ENCODE measurements at places on chromosomes 3 and 15.

DNA sequence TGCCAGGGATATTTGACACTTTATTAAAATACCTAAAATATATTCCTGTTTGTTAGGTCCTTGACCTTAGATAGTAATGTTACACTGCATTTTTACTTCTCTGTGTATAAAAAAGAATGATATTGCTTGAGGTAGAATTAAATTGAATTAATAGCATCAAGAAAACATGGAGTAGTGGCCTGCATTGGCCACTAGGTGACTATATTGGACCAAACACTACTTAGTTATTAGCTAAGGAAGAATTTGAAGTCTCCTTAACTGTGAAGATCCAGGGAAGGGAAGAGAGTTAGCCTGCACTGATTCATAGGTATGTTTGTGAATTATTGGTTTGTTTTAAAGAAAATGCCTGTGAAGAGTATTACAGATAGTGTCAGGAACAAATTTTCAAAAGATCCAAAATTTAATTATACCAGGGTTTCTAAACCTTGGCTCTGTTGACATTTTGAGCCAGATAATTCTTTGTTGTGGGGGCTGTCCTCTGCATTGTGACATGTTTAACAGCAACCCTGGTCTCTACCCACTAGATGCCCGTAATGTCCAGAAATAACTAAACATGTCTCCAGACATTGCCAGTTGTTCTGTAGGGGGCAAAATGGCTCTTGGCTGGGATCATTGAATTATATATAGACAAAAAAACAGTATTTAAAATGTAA is 103.6 kb upstream of the THSD4 start:
- DNase-seq, result peak; percentile 54

- peak; percentile 64 for DNase-seq
Measured at GRCh38 chr3:112136959-112137693, 4.1 kb upstream of the GCSAM start.

GRCh38 chr3:17799312-17799711 is 56.9 kb upstream of the TBC1D5 start:
- DNase-seq, result no peak

DNA sequence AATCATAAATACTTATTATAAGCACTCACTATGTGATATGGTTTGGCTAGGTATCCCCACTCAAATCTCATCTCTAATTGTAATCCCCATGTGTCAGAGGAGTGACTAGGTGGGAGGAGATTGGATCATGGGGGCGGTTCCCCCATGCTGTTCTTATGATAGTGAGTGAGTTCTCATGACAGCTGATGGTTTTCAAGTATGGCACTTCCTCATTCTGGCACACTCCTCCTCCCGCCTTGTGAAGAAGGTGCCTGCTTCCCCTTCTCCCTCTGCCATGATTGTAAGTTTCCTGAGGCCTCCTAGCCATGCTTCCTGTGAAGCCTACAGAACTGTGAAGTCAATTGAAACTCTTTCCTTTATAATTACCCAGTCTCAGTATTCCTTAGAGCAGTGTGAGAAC is 53.3 kb upstream of the CHMP2B start:
- no peak for DNase-seq

- DNase-seq, result no peak
Measured at GRCh38 chr3:173902871-173903270, 505.3 kb downstream of the NLGN1 start.

DNA sequence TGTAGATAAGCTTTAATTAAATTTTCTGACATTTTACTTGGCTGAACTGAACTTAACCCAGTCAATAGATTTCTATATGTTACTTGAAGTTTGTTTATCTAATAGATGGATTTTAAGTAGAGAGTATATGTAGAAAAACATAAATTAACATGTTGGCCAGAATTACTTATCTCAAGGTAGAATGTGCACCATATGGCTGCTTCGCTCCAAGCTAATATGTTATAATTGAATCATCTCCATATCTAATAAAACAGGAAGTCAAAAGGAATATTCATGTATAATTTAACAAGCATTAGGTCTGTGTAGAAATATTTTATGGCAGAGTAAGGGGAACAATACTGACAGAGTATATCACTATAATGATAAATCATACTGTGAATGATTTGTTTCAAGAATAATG is 650.7 kb upstream of the ALCAM start:
- DNase-seq, result no peak

DNA sequence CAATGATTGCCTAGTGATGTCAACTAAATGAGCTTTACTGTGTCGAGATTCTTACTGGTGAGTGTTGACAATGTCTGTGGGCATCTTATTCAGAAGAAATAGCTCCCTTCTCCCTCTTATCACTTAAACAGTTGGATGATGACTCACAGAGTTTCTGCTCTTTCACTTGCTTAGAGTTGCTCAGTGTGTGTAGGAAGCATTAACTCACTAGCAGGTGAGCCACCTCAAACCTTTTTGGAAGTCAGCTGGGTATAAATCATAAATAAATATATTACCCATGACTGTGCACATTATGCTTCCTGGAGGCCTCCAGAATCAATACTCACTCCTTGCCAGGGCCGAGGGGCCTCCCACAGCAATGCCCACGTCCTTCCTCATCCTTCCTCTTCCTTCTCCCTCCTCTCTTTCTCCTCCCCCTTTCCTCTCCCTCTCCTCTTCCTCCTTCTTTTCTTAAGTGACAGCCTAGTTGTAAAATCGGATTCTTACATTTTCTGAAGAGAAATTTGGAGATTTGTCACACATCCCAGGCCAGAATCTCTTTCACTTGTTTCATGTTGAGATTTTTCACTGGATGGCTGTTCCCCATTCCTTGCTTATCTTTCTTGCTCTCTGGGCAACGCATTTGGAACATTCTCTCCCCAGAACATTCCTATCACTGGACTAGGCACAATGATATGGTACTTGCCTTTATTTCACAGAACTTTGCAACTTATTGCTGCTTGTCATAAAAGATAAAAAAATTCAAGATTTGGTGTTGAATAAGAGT is 17.5 kb downstream of the SHC4 start:
- DNase-seq, result peak; percentile 96

- DNase-seq, result no peak
Measured at GRCh38 chr3:61597906-61598305, 36.5 kb downstream of the PTPRG start.

- no peak for DNase-seq
Measured at GRCh38 chr3:195165790-195166189, 105.2 kb downstream of the XXYLT1 start.

GRCh38 chr3:183188895-183189462 is 26.4 kb upstream of the LAMP3 start:
- no peak for DNase-seq

GRCh38 chr15:40511093-40511471 is 40.3 kb downstream of the CHST14 start:
- no peak for DNase-seq

DNA sequence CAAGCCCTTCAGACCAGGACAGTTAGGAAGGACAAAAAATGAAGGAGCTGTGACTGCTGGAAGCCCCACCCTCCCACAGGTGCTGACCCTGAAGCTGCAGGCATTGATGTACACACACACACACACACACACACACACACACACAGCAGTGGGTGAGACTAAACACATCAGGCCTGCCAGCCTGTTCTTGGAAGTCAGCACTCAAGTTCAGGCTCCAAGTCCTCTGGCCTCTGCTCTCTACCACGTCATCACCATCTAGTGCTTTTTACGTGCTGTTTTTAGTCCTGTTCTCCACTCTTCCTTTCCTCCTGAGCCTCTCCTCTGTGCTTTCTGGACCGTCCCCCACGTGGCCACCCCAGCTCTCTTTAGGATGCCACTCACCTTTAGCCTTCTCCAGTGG is 5.4 kb upstream of the KBTBD12 start:
- DNase-seq, result no peak

DNA sequence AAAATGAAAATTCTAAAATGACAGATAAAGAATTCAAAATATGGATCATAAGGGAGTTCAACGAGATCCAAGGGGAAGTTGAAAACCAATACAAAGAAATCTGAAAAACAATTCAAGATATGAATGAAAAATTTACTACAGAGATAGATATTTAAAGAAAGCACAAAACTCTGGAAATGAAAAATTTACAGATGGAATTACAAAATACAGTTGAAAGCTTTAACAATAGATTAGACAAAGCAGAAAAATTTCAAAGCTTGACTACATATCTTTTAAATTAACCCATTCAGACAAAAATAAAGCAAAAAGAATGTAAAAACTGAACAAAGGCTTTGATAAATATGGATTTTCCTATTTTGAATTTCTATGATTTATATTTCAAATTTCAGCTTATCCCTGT is 211.1 kb downstream of the SLC9A9 start:
- no peak for DNase-seq

- no peak for DNase-seq
Measured at GRCh38 chr15:28873585-28874190, 12.1 kb upstream of the APBA2 start.

- DNase-seq, result no peak
Measured at GRCh38 chr3:193800138-193801043, 207.4 kb downstream of the OPA1 start.

DNA sequence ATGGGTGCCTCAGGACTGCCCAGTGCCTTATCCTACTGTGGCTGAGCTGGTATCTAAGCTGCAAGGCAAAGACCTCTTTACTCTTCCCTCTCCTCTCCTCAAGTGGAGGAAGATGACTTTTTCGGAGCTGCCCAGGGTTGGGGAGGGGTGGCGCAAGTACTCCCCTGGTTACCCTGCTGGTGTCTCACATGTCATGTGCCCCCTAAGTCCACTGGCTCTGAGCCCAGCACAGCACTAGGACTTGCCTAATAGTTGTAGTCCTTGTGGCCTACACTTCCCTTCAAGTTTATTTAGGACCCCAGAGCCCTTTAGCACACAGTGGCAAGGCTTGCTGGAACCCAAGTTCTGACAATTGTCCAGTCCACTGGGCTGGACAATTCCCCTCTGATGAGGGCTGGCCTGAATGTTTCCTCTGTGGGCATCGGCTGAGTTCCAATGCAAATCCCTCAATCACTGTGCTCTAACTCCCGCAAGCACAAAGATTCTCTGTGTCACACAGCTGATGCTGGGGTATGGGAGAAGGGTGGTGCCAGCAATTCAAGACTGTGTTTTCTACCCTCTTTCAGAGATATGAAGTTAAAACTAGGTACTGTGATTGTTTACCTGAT is 60.4 kb downstream of the UQCC5 start:
- no peak for DNase-seq

DNA sequence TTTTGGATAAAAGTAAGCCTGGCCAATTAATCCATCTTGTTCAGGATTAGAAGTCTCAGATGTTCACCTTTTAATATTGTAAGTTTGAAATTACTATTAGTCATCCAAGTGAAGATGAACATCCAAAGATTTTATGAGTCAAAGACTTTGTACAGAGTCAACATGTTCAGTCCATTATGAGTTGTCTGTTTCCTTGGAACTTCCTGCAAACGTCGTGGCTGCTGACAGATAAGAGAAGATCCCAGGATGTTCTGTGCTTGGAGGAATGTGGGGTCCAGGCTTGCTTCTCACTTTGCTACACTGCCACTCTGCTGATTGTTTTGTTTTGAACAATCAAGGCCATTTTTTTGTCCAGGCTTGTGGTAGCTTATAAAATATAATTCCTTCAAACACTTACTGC is 74.3 kb upstream of the SLCO2A1 start:
- DNase-seq, result no peak

GRCh38 chr3:13673207-13673606 is 124.3 kb downstream of the FBLN2 start:
- no peak for DNase-seq

DNA sequence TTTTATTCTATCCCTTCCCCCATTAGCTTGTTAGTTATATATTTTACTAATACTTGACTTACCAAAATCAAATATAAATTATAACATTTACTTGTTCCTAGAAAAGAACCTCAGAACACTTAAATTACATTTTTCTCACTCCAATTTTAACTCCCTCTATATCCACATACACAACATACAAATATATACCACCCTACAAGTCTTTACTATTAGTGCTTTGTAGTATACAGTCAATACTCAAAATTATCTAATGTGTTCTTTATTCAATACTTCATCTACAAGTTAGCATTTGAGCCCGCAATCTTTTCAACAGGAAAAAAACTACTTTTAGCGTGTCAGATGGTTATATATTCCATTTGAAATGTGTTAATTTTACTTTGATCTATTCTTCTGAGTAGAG is 100.3 kb downstream of the ADAM10 start:
- DNase-seq, result no peak

DNA sequence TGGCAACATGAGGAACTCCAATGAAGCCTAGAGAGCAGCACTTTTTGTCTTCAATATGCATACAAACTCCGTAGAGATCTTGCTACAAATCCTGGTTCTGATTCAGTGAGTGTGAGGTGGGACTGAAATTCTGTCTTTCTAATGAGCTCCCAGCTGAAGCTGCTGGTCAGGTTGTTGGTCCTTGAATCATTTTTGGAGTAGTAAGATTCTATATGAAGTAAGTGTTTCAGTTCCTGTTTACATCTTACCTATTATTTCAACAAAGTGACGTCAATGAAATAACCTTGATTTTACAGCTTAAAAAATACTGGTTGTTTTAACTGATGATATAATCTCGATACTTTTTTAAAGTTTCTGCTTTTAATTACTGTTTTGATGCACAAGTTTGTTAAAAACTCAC is 33.9 kb downstream of the SHQ1 start:
- DNase-seq, result no peak

DNA sequence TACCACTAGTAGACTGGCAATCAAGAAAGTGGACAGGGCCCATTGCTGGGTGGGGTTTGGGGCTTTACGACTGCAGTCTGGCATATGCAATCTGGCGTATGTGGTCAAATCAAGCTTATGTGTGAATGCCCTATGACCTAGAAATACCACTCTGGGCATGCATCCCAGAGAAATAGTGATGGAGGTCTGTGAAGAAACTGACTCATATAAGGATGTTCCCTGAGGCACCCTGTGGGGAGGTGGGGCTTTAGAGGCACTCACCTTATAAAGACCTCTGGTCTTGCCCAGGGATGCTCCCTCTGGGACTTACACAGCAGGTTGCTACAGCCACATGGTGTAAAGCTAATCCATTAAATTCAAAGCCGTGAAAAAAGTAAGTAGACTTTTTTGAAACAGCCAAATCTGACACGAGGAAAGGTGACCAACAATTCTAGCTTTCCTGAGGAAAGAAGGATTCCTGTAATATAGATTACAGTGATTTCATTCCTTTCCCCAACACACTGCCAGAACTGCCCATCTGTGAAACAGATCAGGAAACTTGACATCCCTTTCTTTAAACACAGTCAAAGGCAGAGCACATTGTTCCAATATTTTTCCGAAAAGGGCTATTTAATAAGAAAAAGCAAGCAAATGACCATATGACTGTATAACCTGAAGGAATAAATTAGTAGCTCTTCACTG is 13.6 kb downstream of the RARRES1 start:
- DNase-seq, result peak; percentile 90

- DNase-seq, result no peak
Measured at GRCh38 chr3:50237133-50237651, 1.2 kb downstream of the GNAI2 start.

Measured in kidney glomerular epithelial cell (primary cell).